ENCODE measurements at places on chromosomes 11 and 22.

GRCh38 chr22:49548356-49549202, 279.1 kb downstream of the BRD1 start:
- DNase-seq = no peak

GRCh38 chr11:47373876-47374719, 4.2 kb downstream of the SPI1 start:
- DNase-seq = peak; percentile 16

DNA sequence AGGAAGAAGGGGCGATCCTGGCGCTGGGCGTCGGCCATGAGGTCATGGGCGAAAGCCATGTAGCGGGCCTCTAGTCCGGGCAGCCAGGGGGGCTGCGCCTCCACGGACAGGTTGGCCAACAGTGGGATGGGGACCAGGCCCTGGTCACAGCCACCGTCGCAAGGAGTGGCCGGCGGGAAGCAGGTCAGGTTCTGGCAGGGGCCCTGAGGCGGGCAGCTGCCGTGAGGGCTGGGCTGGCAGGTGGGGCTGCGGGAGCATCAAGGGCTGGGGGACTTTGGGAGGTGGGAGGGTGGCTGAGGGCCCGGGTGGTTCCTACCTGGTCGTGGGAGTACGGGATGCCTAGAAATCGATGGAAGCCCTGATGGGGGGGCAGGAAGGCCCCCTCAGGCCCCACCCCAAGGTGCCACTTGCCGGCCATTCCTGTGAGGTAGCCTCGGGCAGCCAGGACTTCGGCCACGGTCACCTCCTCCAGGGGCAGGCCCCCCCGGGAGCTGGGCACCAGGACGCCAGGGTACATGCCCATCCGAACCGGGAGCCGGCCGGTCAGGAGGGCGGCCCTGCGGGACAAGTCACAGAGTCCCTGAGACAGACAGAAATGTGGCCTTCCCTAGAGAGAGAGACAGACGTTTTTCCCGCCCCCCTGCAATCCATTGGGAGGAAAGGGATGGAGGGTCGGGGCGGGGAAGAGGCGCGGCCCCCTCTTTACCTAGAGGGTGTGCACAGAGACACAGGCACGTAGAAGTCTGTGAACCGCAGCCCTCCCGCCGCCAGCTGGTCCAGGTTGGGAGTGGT, 906 bp downstream of the ARSA start:
- no peak for DNase-seq

- DNase-seq = no peak
These were observed 473.4 kb downstream of the METTL15 start for GRCh38 chr11:28581286-28582242.

- DNase-seq = no peak
These were observed 81.9 kb downstream of the PPP2R1B start for GRCh38 chr11:111684251-111684650.

DNA sequence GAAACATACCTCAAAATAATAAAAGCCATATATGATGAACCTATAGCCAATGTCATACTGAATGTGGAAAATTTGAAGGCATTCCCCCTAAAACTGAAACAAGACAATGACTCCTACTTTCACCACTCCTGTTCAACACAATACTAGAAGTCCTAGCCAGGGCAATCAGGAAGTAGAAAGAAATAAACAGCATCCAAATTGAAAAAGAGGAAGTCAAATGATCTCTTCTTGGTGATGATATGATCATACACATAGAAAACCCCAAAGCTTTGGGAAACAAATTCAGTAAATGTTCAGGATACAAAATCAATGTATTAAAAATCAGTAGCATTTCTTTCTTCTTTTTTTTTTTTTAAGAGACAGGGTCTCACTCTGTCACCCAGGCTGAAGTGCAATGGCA, 109.9 kb downstream of the DLG2 start:
- DNase-seq = no peak

DNA sequence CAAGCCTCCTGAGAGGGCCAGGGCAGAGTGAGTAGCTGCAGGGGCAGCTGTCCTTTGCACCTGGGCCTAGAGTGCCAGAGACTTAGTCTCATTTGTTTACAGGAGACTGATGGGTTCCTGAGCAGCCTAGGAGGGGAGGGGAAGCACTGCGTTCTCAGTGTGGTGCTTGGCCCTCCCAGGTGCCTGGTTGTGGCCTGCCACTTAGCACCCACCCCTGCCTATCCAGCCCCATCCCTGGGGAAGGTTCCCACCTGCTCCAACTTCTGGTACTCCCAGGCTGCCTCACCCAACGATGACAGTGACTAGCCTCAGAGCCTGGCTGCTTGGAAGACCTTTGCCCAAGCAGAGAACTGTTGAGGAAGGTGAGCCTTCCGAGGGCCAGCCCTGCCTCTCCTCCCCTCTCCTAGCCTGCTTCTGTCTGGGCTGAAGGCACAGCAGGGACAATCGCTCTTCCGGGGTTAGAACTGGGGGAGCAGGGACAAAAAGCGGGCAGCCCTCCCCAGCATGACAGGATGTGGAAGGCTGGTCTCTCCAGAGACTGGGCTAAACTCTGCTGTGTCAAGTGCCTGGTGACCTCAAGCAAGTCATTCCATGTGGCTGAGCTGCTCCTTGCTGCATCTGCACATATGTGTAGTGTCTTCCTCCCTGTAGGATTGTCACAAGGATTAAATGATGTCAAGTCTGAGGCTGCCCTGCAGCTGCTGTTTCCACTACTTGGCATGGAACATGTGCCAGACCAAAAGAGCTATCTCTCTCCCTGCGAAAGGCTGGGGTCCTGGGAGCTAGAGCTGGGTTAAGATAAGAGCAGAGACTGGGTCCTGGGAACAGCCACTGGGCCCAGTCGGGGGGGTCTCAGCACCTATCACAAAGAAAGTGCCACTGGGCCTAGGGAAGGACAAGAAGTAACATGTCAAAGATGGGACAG, 9.9 kb downstream of the KCNQ1OT1 start:
- DNase-seq = no peak

GRCh38 chr11:11798586-11799438, 43.0 kb upstream of the USP47 start:
- DNase-seq = peak; percentile 43

DNA sequence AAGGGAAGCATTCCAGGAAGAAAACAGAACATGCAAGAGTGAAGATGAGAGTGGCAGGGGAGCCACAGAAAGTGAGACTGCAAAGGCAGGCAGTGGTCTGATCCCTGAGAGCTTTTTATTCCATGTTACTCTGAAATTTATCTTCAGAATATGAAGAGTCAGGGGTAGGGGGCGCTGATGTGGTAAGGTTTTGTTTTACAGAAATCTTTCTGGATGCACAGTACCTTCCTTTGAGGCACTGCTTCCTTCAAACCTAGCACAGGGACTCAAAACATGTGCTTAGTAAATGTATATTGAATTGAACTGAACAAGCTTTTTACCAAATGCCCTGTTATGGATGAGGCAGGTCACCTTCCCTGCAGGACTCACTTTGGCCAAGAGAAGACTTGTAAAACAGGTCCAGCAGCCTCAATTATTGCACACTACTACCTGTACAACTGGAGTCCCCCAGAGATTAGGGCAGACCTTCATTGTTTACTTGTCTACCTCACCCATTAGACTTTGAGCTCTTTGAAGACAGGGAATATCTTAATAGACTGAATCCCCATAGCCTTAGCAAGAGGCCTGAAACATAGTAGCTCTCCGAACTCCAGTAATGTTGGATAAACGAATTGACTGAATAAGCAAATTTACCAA, 2.2 kb downstream of the PAK1 start:
- no peak for DNase-seq

DNA sequence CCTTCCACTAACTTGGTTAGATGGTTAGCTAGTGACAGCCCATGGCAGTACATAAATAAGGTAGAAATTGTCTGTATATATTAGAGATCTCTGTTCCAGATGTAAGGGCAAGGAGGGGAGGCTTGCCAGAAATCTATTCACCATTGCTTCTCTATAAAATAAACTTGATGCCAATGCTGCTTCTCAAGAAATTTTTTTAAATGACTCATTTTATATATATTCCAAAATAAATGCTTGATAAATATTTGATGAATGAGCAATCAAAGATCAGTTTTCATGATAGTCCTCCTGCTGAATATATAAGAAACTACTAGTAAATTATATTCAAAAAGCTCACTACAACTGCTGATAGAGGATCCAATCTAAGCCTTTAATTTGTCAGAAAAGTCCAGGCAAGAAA, 710.6 kb upstream of the CCDC179 start:
- DNase-seq = no peak

DNA sequence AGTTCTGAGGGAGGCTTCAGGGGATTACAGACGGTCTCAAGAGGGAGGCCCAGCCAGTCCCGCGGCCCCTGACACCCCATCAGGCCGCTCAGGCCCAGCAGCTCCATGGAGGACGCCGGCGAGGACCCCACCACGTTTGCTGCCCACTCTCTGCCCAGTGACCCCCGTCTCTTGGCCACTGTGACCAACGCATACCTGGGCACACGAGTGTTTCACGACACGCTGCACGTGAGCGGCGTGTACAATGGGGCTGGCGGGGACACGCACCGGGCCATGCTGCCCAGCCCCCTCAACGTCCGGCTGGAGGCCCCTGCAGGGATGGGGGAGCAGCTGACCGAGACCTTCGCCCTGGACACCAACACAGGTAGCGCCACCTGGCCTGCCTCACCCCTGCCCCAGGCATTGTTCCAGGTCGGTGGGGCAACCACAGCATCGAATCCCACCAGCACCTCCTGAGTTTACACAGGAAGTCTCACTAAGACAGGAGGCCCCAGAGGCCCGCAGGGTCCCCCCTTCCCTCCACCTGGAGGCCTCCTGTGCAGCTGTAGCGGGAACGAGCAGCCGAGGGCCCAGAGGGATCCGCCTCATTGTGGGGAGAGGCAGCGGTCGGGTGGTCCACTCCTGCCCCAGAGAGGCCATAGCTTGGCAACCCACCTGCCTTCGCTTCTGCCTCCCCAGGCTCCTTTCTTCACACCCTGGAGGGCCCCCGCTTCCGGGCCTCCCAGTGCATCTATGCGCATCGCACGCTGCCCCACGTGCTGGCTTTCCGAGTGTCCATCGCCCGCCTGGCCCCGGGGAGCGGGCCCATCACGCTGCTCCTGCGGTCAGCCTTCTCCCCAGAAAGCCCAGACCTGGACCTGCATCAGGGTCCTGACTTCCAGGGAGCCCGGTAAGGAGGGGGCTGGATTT, 1.0 kb downstream of the PGGHG start:
- DNase-seq = no peak

GRCh38 chr11:12276831-12277475, 100.4 kb upstream of the PARVA start:
- no peak for DNase-seq

DNA sequence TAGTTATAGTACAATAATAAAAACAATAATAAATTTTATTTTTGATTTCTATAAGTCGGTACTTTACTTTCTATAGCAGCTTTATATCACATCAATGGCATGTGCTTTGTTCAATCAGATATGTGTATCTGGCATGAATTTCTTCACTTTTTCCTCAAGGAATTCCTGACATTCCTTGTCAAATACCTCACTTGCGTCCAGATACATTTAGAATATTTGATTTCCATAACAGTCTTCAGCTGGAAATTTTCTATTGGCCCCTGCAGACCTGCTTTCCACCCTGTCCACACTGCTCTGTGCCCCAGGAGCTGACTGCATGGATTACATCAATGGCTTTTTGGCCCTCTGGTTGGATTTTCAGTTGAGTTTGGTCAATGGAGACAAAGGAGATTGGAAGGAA, 93.2 kb downstream of the FAR1 start:
- DNase-seq = no peak

DNA sequence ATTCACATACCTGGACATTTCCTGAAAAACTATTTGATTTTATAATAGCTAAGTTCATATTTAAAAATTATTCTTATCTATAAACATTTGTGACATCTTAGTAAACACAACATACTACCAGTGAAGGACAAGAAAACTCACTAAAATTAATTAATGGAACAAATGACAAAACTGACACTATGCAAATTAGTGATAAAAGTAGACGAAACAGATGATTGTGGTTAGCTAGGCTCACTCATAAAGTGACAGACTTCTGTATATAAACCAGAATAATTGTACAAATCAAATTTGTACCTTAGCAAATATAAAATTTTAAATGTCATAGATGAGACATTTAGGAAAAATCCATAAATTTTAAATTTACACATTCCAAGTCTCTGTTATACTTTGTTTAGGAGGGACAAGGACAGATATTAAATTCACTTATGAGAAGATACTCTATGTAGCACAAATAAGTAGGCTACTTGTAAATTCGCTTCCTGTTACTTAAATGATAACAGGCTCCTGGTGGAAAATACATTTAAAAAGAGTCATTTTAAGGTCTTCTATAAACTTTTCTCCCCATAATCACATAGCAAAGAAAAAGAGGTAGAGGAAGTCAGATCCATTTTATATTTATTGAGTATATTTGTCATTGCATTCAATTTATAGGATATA, 81.2 kb downstream of the KIF18A start:
- DNase-seq = no peak

GRCh38 chr22:43554259-43554636, 142.4 kb downstream of the MPPED1 start:
- no peak for DNase-seq
